NCI-H2171 (cell line): ENCODE measurements at places on chromosomes 7 and 10.

- no peak for DNase-seq
Observed at GRCh38 chr7:108372618-108373017, 83.6 kb downstream of the NRCAM start.

DNA sequence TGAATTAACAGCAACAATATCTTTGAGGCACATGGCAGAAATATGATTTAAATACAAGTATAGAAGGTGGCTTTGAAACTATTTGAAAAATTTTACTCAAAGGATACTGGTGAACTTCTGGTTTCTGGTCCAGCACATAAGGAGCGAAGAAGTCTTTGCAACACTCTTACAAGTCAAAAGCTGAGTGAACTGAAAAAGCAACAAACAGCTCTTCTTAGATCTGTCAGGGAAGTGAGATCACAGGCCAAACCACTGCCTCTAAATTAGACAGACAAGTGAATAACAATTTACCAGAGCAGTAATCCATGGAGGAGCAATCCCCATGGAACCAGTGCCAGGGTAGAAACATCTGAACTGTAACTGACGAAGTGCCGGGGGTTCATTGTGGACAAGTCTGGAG is 9.6 kb upstream of the VWC2 start:
- no peak for DNase-seq

DNA sequence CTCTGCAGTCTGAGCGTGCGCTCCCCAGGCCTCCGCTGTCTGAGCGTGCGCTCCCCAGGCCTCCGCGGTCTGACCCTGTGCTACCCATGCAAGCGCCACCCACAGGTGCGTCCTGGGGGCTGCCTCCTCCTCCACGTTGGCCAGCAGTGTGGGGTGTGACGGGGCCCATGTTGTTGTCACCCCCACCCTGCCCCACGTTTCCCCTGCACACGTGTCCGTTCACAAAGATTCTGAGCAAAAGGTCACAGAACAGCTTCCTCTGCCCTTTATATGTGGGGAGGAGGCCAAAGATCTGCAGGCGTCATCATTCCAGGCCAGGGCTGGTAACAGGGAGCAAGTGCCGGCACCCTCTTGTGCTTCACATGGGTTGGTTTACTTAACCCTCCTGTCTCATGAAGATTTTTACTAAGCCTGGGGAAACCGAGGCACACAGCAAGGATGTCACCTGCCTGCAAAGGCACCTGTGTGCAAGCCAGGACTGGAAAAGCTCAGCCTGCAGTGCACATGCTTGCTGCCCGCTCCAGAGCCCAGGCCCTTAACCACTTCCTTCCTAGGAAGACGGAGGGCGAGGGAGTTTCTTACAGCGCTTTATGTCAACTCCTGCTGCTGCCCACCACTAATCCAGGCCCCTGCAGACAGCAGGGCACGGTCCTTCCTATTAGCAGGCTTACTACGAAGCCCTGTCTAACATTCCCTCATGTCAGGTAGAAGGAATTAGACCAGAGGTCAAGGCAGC is 4.8 kb downstream of the GPR146 start:
- no peak for DNase-seq

- no peak for DNase-seq
Observed at GRCh38 chr7:2554661-2555111, 638 bp downstream of the BRAT1 start.

- DNase-seq = no peak
Observed at GRCh38 chr7:140621401-140622021, 19.1 kb downstream of the DENND2A start.

DNA sequence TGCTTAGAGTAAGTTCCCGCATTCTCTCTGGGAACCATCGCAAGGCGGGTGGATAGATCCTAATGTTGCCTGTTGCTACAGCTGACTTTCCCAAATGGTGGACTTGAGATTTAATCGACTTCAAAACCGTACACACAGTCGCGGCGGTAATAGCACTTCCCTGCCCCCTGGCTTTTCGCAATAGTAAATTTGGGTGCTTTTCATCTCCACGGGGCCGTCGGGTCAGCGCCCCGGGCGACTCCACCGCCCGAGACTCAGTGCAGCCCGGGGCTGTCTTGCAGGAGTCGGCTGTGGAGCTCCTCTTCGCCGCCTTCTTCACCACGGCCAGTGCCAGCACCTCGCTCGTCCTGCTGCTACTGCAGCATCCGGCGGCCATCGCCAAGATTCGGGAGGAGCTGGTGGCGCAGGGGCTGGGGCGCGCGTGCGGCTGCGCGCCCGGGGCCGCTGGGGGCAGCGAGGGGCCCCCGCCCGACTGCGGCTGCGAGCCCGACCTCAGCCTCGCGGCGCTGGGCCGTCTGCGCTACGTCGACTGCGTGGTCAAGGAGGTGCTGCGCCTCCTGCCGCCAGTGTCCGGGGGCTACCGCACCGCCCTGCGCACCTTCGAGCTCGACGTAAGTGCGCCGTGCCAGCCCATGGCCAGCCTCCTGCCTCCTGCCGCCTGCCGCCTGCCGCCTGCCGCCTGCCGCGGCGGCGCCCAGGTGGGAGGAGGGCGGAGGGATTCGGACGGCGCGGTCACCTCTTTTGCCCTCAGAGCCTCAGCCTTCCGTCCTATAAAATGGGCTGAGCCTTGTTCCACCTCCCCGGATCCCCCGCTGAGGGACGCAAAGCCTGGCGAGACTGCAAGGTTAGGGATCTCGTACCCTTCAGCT is 5.3 kb downstream of the CYP26C1 start:
- no peak for DNase-seq

DNA sequence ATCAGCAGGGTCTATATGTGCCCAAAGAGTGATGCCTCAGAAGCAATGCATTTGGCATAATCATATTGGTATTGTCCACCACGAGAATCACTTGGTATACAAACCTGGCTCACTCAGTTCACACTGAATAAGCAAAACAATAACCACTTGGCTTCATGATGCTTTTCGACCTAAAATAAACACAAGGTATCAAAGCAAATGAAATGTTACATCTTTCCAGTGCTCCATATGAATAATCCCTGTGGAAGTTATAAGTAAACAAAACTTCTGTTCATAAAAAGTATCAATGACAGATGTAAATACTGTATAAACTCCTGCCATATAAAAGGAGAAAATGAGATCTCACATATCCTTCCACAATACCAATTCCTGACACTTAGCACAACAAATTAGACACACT is 29.8 kb upstream of the EBLN1 start:
- DNase-seq = no peak

DNA sequence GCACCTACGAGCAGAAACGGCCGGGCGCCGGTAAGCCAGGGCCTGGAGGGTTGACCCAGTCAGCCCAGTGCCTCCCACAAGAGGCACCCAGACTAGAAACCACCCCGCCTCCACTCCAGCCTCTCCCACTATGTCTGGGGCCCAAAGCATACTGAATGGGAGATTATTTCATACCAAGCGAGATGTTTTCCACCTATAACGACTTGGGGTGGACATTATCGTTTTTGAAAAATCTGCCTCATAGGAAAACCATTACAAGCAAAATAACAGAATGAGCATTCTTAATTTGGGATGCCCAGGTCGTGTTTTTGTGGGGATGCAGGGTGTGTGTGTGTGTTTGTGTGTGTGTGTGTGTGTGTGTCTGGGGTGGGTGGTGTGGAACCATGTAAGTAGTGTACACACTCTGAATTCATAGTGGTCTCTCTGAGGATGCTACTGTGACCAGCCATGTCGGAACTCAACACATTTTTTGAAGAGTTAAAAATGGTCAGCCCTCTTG is 1.6 kb downstream of the HOXA6 start:
- no peak for DNase-seq

GRCh38 chr10:110864662-110865140 is 7.0 kb upstream of the PDCD4 start:
- no peak for DNase-seq

DNA sequence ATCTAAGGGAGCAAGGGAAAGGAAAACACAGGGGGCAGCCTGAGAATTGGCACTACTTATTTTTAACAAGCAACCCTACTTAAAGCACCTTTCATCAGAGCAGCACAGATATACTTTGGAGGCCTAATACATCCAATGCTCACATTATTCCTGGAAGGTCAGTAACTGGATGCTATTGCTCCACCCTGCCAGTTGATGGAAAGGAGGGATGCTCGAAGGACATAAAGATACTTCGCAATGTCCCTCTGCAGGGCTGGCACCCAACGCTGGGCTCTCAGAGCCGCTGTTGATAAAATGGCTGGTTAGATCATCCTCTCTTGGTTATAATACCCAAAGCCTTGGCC is 307.9 kb upstream of the AOAH start:
- no peak for DNase-seq

GRCh38 chr10:130553826-130554225 is 417.6 kb downstream of the GLRX3 start:
- peak; percentile 4 for DNase-seq

DNA sequence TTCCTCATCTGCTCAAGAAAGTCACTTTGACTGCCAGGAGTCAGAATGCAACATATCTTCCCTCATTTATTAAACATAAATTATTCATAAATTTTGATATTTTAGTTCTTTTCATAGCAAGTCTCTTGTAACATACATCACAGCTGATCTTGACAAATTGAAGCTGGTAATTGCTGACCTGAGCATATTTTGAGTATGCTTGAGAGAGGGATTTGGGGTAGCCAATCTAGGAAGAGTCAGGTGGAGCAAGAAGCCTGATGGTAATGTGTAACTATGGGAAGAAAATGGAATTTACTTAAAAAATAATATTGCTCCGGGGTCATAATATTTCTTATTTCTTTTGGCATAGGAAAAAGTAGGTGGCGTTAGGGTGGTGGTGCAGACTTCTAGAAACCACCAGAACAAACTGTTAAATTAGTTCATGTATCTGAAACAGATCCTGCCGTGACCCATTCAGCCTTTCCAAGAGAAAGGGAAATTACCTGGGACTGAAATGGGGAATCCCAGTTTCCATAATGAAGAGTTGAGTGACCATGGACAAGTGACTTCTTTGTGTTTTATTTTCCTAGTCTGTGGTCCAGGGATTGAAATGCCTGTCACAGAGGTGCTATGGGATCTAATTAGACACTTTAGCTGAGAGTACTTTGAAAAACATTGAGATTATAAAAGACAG is 12.9 kb downstream of the CPED1 start:
- DNase-seq = no peak

DNA sequence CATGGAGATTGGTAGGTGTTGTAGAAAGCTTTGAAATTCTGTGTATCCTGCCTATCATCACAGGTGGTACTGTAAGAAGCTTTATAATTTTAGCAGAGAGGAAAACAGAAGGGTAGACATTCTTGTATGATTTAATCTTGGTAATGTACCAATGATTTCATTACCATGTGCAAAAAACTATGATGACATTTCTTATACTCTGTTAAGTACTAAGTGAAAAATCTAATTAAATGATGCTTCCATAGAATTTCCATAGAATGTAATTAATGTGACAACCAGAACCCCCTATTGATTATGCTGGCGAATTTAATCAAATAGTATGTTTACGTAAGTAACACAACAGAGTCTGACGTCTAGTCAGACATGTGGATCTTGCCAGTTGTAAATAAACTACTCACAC is 16.0 kb upstream of the RHOBTB1 start:
- no peak for DNase-seq

- DNase-seq = no peak
Observed at GRCh38 chr10:112981553-112981952, 31.5 kb downstream of the TCF7L2 start.

GRCh38 chr10:16386855-16387254 is 50.0 kb upstream of the PTER start:
- DNase-seq = no peak

GRCh38 chr7:47712416-47712815 is 130.5 kb upstream of the TNS3 start:
- DNase-seq = no peak

DNA sequence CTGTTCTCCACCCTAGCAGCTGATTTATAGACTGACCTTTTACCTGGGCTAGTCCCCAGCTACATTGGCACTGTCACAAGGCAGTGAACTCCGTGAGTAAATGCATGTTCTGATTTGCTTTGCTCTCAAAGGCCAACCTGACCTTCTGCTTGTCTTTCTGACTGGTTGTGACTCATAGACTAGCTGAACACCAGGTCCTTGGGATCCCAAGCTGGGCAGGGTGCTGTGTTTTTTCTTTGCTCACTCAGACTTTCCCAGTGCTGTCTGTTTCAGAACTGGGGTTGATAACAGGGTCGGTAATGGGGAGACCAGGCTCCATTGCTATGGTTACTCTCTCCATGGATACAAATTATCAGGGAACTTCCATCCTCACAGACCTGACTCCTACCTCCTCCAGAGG is 35.0 kb downstream of the EVX1 start:
- no peak for DNase-seq

DNA sequence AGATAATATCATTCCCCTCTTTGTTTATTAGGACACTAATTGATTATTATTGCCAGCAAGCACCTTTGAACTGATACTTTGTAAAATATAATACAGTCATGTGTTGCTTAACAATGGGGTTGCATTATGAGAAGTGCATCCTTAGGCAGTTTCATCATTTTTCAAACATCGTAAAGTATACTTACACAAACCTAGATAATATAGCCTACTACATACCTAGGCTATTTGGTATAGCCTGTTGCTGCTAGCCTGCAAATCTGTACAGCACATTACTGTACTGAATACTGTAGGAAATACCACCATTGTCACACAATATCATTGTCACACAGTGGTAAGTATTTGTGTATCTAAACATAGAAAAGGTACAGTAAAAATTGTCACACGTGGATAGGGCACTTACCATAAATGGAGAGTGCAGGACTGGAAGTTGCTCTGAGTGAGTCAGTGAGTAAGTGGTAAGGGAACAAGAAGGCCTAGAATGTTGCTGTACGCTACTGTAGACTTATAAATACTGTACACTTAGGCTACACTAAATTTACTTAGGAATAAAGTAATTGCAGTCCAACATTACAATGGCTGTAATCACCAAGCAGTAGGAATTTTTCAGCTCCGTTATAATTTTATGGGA is 70.7 kb downstream of the LCOR start:
- DNase-seq = no peak

- DNase-seq = no peak
Observed at GRCh38 chr10:72335394-72336258, 19.1 kb downstream of the DNAJB12 start.

DNA sequence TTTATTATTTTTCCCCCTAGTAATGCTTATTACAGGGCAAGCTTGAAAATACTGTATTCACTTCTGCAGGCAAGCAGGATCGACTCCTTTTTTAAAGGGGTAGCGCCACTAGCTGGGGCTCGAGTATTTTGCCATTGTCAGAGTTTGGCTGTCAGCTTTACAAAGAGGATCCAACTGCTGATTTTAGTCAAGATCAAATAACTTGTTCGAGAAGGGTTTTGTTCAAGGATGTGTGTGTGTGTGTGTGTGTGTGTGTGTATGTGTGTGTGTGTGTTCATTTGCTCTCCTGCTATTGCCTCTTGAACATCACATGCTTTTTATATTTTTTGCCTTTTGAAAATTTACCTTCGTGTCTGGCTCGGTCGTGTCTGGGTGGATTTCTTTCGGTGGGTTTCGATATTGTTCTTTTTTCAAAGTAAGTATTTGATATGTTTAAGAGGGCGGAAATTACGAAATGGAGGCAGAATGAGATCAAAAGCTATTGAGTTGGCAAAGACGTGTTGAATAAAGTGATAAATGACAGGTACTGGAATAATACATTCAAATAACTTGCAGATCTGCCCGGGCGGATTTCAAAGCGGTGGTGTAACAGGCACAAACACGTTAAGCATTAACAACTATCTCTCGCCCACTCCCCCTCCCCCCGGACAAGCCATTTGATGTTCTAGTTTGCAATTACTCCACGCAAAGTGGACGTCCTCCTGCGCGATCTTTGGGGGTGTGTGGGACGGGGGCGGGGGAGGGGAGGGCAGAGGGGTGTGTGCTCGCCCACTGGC is 1.1 kb downstream of the ARID5B start:
- DNase-seq = no peak
